ENCODE measurements at places on chromosomes 2 and 18. TPM values are rescaled to one million over a fixed set of nuclear protein-coding genes. Genes with fewer than 3 reads are reported as not detected.

DNA sequence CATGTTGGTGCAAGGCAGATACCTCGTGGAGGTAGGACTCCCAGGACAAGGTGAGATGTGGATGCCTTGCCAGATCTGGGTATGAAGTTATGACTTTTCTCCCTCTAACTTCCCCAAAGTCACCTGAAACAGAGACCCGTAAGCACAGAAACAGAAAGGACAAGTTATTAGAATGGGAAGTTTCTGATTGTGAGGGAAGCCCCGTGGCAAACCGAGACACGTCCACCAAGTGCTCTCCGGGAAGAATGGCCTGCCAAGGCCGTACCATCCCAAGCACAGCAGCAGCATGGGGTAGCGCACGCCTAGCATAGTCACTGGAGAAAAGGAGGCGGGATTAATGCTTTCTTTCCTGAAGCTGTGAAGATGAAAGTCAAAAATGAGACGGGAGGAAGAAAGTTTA is 110.6 kb downstream of the ZNF532 start:
- no peaks in the 10 kb centered on the region for H3K27me3 ChIP-seq
- no peak for DNase-seq
- H3K4me3 ChIP-seq, result no peak overlapping the region
- peaks cover 21% of the 10 kb centered on the region for H3K4me1 ChIP-seq

DNA sequence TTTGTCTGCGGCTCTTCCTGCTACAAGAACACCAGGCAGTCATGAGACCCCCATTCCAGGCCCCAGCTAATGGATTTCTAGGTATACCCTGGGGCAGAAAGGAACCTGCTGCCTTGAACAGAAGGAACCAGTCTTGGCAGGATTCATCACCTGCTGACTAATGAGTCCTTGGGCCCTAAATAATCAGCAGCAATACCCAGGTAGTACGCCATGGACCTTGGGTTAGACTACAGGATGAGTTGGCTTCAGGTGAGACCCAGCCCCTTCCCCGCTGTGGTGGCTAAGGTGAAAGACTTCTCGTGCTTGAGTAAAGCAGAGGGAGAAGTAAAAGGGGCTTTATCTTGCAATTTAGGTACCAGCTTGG is 105.0 kb downstream of the SPIRE1 start:
- peaks cover 38% of the 10 kb centered on the region for H3K36me3 ChIP-seq
- no peak overlapping the region for H3K4me3 ChIP-seq
- H3K27me3 ChIP-seq, result no peaks in the 10 kb centered on the region
- no peaks in the 10 kb centered on the region for H3K4me1 ChIP-seq
- no peak for DNase-seq

DNA sequence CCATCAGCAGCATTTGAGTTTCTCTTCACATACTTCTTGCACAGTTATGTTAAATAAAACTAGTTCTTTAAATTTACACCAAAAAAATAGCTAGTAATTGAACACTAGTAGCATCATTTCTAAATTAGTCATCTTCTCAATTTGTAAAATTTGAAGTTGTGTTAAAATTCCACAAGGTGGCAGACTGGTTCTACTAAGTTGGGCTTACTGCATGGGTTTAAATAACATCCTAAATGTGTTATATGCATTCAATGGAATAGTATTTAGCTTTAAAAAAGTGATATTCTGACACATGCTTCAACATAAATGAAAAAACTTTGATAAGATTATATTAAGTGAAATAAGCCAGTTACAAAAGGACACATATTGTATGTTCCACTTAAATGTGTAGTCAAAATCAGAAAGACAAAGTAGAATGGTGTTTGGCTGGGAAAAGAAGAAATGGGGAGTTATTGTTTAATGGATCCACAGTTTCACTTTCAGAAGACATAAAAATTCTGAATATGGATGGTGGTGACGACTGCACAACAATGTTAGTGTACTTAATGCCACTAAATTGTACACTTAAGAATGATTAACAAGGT is 28.7 kb upstream of the RPRD1A start:
- H3K36me3 ChIP-seq, result no peaks in the 10 kb centered on the region
- H3K27ac ChIP-seq, result no peak overlapping the region
- no peaks in the 10 kb centered on the region for H3K4me1 ChIP-seq
- H3K27me3 ChIP-seq, result peaks cover 3% of the 10 kb centered on the region
- no peak overlapping the region for H3K4me3 ChIP-seq

- DNase-seq, result no peak
- H3K4me1 ChIP-seq, result no peaks in the 10 kb centered on the region
- H3K4me3 ChIP-seq, result no peak overlapping the region
- H3K27ac ChIP-seq, result no peak overlapping the region
- H3K27me3 ChIP-seq, result no peaks in the 10 kb centered on the region
- H3K36me3 ChIP-seq, result no peaks in the 10 kb centered on the region
Measured at GRCh38 chr18:33812186-33812585, 234.2 kb downstream of the ASXL3 start.

The CAMKMT gene
- 11.4 TPM for total RNA-seq

DNA sequence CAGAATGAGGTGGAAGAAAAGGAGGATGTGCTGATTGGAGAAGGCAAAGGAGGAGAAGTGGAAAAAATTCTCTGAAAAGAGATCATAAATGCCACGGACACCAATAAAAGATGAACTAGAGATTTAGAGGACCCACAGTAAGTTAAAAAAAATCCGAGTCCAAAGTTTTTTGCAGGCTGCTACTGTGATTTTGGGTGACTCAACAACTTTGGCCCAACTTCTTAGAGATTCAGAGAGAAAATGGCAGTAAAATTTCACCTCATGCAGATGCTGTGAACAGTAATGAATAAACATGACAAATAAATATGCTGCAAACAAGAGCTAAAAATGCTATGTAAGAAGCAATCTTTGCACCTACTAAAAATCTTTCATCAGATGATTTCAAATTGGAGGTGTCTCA is 176.9 kb upstream of the SESTD1 start:
- DNase-seq, result no peak
- H3K27me3 ChIP-seq, result no peaks in the 10 kb centered on the region
- H3K36me3 ChIP-seq, result no peaks in the 10 kb centered on the region
- no peak overlapping the region for H3K4me3 ChIP-seq

GRCh38 chr2:232894251-232894650 is 24.2 kb downstream of the SNORC start:
- H3K27me3 ChIP-seq, result peaks cover 6% of the 10 kb centered on the region
- no peak overlapping the region for H3K4me3 ChIP-seq
- peaks cover 24% of the 10 kb centered on the region for H3K4me1 ChIP-seq
- H3K36me3 ChIP-seq, result no peaks in the 10 kb centered on the region
- no peak overlapping the region for H3K27ac ChIP-seq

DNA sequence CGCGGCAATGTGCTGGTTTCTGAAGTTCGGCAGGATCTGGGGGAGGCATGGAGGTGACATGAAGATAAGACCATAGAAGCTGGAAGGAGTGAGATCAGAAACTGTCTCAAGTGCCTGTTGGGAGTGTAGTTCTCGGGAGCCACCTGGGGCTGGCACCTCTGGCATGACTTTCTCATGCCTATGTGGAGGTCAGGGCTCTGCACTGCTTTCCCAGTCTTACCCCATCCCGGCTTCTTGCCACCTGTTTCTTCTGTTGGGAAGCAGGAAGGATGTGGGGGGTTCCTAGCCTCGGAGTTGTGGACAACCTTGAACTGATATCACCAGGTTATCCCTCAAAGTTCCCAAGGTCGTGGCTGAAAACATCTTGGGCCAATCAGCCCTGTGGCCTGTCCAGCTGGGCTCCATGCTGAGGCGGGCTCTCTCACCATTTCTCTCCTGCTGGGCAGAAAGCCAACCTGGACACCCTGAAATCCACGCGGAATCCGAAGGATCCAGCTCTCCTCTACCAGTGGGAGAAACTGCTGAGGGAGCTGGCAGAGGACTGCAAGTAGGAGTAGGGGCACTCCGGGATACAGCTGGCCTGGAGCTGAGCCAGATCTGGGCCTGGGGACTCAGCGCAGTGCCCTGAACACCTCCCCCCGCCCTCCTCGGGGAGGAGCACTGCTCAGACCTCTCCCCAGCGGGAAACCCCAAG is 42.5 kb downstream of the FER1L5 start:
- no peak overlapping the region for H3K4me3 ChIP-seq
- no peaks in the 10 kb centered on the region for H3K36me3 ChIP-seq
- peaks cover 5% of the 10 kb centered on the region for H3K27me3 ChIP-seq

- no peaks in the 10 kb centered on the region for H3K36me3 ChIP-seq
- H3K27ac ChIP-seq, result no peak overlapping the region
- no peaks in the 10 kb centered on the region for H3K27me3 ChIP-seq
- DNase-seq, result no peak
- no peak overlapping the region for H3K4me3 ChIP-seq
- no peaks in the 10 kb centered on the region for H3K4me1 ChIP-seq
Measured at GRCh38 chr2:31382452-31383120, 32.0 kb downstream of the XDH start.

- H3K27ac ChIP-seq, result no peak overlapping the region
- H3K4me3 ChIP-seq, result no peak overlapping the region
- no peak for DNase-seq
- peaks cover 23% of the 10 kb centered on the region for H3K4me1 ChIP-seq
Measured at GRCh38 chr2:233363744-233364235, 9.5 kb downstream of the DGKD start.

Measured in neural crest cell (in vitro differentiated cells).